Colonic mucosa (tissue), 4 donors: ENCODE measurements at places on chromosomes 5 and 9. TPM values are rescaled to one million over a fixed set of nuclear protein-coding genes. Genes with fewer than 3 reads are reported as not detected.

- peak; percentile 87 for DNase-seq
- peak overlapping the region; percentile 37 for H3K4me3 ChIP-seq
- peaks cover 12% of the 10 kb centered on the region for H3K4me1 ChIP-seq
- H3K36me3 ChIP-seq: no peaks in the 10 kb centered on the region
- no peaks in the 10 kb centered on the region for H3K27me3 ChIP-seq
- H3K27ac ChIP-seq: peak overlapping the region; percentile 92
These were observed 101.1 kb downstream of the RGS3 start for GRCh38 chr9:113564498-113565237.

DNA sequence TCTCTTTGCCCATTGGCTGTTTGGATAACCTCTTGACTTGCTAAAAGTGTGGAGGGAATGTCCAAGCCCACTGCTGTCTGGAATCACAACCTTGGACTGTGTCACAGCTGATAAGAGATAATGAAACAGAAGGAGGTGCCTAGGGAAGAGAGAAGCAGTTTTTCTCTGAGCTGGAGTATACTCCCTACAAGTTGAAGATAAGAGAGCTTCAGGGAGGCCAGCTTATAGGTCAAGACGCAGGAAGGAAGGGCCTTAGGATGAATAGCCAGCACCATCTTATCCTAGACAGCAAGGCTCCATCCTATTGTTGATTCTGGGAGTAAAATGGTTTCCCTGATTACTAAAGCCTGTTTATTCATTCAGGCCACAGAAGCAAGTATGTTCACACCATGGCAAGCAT is 244.7 kb downstream of the NPR3 start:
- no peak for DNase-seq
- no peaks in the 10 kb centered on the region for H3K36me3 ChIP-seq
- no peak overlapping the region for H3K4me3 ChIP-seq
- H3K27me3 ChIP-seq: no peaks in the 10 kb centered on the region

- no peak overlapping the region for H3K4me3 ChIP-seq
- no peaks in the 10 kb centered on the region for H3K36me3 ChIP-seq
- no peak overlapping the region for H3K27ac ChIP-seq
- DNase-seq: no peak
- H3K27me3 ChIP-seq: no peaks in the 10 kb centered on the region
These were observed 48.6 kb upstream of the UNC5A start for GRCh38 chr5:176761755-176762154.

- no peaks in the 10 kb centered on the region for H3K36me3 ChIP-seq
- no peak for DNase-seq
- H3K27me3 ChIP-seq: no peaks in the 10 kb centered on the region
These were observed 367.3 kb downstream of the TUSC1 start for GRCh38 chr9:25310961-25311360.

GRCh38 chr9:87798261-87798833 is 72.4 kb downstream of the CTSL start:
- DNase-seq: no peak
- no peaks in the 10 kb centered on the region for H3K27me3 ChIP-seq
- H3K4me1 ChIP-seq: no peaks in the 10 kb centered on the region
- no peak overlapping the region for H3K4me3 ChIP-seq
- H3K27ac ChIP-seq: no peak overlapping the region

DNA sequence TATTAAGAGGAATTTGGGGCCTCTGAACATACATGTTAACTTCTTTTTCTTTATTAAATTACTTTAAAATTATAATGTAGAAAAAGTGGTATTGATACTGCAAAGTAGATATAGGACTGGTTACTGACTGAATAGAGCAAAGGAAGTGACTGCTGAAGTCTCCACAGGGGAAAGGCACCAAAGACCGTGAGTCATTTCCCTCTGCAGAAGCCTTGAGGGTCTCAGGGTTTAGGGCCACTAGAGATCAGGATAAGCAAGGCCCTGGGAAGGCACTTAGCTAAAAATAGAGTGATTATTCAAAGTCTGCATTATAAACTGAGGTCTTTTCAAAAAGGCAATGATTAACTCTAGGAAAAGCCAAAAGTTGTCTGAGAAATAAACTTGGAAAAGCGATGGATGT is 44.7 kb upstream of the ITGA1 start:
- no peaks in the 10 kb centered on the region for H3K36me3 ChIP-seq
- H3K4me1 ChIP-seq: no peaks in the 10 kb centered on the region
- no peak for DNase-seq
- no peaks in the 10 kb centered on the region for H3K27me3 ChIP-seq

DNA sequence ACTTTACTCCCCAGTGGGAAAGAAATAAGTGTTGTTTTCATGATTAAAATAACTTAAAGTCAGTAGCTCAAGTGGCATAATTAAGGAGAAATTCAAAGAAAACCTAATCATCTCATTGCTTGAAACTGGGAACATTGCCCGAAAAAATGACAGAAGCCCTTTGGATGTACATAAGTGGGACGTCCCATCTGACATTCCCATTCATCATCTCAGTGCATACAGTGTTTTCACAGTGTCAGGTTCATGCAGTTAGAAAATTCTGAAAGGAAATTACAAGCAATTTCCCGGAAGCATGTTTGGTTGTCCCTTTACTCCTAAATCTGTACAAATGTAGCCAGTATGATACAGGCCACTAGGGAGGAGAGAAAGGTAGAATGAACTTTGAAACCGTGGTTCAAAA is 95.6 kb downstream of the ADAMTS16 start:
- DNase-seq: no peak
- H3K27ac ChIP-seq: no peak overlapping the region
- H3K36me3 ChIP-seq: no peaks in the 10 kb centered on the region
- no peaks in the 10 kb centered on the region for H3K27me3 ChIP-seq
- H3K4me1 ChIP-seq: no peaks in the 10 kb centered on the region

GRCh38 chr5:181127456-181127855 is 3.5 kb downstream of the OR2V1 start:
- DNase-seq: no peak
- no peaks in the 10 kb centered on the region for H3K27me3 ChIP-seq
- H3K27ac ChIP-seq: no peak overlapping the region
- H3K36me3 ChIP-seq: no peaks in the 10 kb centered on the region
- no peak overlapping the region for H3K4me3 ChIP-seq
- H3K4me1 ChIP-seq: no peaks in the 10 kb centered on the region

GRCh38 chr9:34521406-34522045 is 1.3 kb downstream of the ENHO start:
- H3K36me3 ChIP-seq: no peaks in the 10 kb centered on the region
- H3K27me3 ChIP-seq: no peaks in the 10 kb centered on the region
- DNase-seq: no peak
- peaks cover 3% of the 10 kb centered on the region for H3K4me1 ChIP-seq
- H3K27ac ChIP-seq: no peak overlapping the region
- no peak overlapping the region for H3K4me3 ChIP-seq

GRCh38 chr5:77644371-77645157 is 6.1 kb upstream of the OTP start:
- H3K4me3 ChIP-seq: no peak overlapping the region
- H3K4me1 ChIP-seq: no peaks in the 10 kb centered on the region
- H3K27ac ChIP-seq: no peak overlapping the region
- peaks cover 65% of the 10 kb centered on the region for H3K27me3 ChIP-seq
- no peaks in the 10 kb centered on the region for H3K36me3 ChIP-seq

- no peak overlapping the region for H3K27ac ChIP-seq
- H3K4me3 ChIP-seq: no peak overlapping the region
- DNase-seq: no peak
- no peaks in the 10 kb centered on the region for H3K4me1 ChIP-seq
- H3K27me3 ChIP-seq: no peaks in the 10 kb centered on the region
- H3K36me3 ChIP-seq: no peaks in the 10 kb centered on the region
These were observed 181.6 kb upstream of the DMRTA1 start for GRCh38 chr9:22265038-22265437.

DNA sequence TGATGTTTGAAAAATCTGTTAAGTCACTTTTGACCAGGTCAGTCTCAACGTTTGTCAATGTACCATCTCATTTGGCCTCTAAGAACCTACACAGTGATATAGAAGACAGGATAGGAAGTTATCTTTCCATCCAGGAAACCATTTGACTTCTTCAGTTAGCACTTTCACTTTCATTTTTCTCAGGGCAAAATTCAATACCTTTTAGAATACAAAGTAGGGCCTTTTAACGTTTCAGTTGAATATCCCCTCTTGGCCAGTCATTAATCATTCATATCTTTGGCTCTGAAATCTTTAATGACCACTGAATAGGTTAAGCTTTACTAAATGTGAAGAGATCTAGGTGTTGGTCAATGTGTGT is 101.1 kb upstream of the GNAQ start:
- H3K36me3 ChIP-seq: no peaks in the 10 kb centered on the region
- H3K4me1 ChIP-seq: no peaks in the 10 kb centered on the region
- no peak overlapping the region for H3K4me3 ChIP-seq

GRCh38 chr9:15697446-15697851 is 144.6 kb downstream of the CCDC171 start:
- H3K4me3 ChIP-seq: no peak overlapping the region
- no peaks in the 10 kb centered on the region for H3K27me3 ChIP-seq
- no peak for DNase-seq
- no peaks in the 10 kb centered on the region for H3K36me3 ChIP-seq
- H3K27ac ChIP-seq: no peak overlapping the region
- H3K4me1 ChIP-seq: no peaks in the 10 kb centered on the region

- no peak overlapping the region for H3K27ac ChIP-seq
- no peak for DNase-seq
- H3K4me1 ChIP-seq: no peaks in the 10 kb centered on the region
- no peaks in the 10 kb centered on the region for H3K27me3 ChIP-seq
These were observed 617.9 kb downstream of the BNC2 start for GRCh38 chr9:16252616-16253015.

GRCh38 chr5:109786206-109786855 is 96.6 kb downstream of the MAN2A1 start:
- DNase-seq: no peak
- no peak overlapping the region for H3K27ac ChIP-seq
- H3K4me3 ChIP-seq: no peak overlapping the region
- no peaks in the 10 kb centered on the region for H3K4me1 ChIP-seq
- H3K36me3 ChIP-seq: peaks cover 3% of the 10 kb centered on the region

DNA sequence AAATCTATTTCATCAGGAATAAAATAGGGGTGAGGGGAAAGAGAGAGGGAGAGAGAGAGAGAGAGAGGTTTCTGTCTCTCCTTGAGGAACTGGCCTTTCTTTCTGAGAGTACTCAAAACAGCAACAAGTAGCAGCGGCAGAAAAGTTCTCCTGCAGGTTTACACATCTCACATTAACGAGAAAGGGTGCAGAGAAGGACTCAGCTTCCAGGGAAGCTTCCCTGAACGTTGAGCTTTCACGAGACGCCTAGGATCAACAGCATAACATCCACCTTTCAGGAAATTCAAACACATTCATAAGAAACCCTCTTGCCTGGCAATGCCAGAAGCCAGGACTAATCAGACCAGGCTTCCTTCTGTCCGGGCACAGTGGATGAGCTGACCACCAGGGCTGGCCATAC is 162.9 kb downstream of the ZDHHC21 start:
- H3K27ac ChIP-seq: no peak overlapping the region
- H3K4me3 ChIP-seq: no peak overlapping the region
- no peak for DNase-seq
- H3K4me1 ChIP-seq: no peaks in the 10 kb centered on the region
- no peaks in the 10 kb centered on the region for H3K36me3 ChIP-seq
- no peaks in the 10 kb centered on the region for H3K27me3 ChIP-seq

- no peak for DNase-seq
- no peak overlapping the region for H3K4me3 ChIP-seq
- H3K27me3 ChIP-seq: no peaks in the 10 kb centered on the region
- H3K36me3 ChIP-seq: no peaks in the 10 kb centered on the region
- no peaks in the 10 kb centered on the region for H3K4me1 ChIP-seq
These were observed 259.1 kb upstream of the FAM174A start for GRCh38 chr5:100276071-100276470.

- no peak overlapping the region for H3K4me3 ChIP-seq
- no peak for DNase-seq
- H3K4me1 ChIP-seq: no peaks in the 10 kb centered on the region
- no peaks in the 10 kb centered on the region for H3K36me3 ChIP-seq
- no peaks in the 10 kb centered on the region for H3K27me3 ChIP-seq
These were observed 114.3 kb downstream of the KCTD16 start for GRCh38 chr5:144284931-144285502.

DNA sequence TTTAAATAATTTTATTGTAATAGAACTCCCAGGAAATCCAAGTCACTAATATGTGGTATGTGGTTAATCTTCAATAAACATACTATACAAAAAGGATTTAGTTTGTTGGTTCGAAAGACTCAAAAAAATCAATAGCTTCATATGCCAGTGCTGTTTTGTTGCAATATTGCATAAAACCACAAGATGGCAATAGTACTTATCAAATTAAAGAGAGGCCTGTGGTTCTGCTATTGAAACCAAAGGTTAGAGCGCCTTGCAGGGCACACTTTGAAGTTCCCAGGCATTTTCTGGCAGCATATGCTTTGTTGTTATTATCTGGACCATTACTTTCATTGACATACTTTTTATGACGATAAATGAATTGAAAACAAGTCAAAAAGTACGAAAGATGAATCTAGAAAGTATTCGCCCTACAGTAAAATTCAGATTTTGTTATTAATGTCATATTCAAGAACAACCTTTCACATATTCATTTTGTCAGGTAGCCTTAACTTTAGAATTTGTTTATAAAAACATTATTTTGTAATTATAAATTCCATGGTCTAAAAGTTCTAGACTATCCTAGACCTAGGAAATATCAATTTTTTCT is 316.3 kb downstream of the MCTP1 start:
- H3K27ac ChIP-seq: no peak overlapping the region
- no peak overlapping the region for H3K4me3 ChIP-seq
- DNase-seq: no peak
- H3K36me3 ChIP-seq: no peaks in the 10 kb centered on the region
- H3K27me3 ChIP-seq: no peaks in the 10 kb centered on the region

DNA sequence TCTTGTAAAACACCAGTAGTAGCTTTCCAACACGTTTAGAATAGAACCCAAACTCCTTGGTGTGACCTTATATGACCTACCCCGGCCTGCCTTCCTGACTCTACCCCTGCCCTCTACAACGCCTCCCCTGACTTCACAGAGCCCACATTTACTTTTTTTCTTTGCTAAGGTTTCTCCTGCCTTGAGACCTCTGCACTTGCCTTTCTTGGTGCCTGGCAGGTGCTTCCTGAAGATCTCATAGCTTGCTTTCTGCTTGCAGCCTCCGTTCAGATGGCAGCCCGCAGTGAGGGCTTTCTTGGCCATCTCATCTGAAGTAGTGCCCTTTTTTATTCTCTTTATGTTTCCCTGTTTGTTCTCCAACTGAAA is 24.3 kb downstream of the NUP214 start:
- H3K4me3 ChIP-seq: no peak overlapping the region
- no peak overlapping the region for H3K27ac ChIP-seq
- H3K27me3 ChIP-seq: no peaks in the 10 kb centered on the region
- H3K4me1 ChIP-seq: no peaks in the 10 kb centered on the region

- H3K27me3 ChIP-seq: no peaks in the 10 kb centered on the region
- H3K27ac ChIP-seq: no peak overlapping the region
- H3K4me1 ChIP-seq: no peaks in the 10 kb centered on the region
These were observed 124.1 kb upstream of the KCNN2 start for GRCh38 chr5:114237766-114238165.

GRCh38 chr9:127561491-127562278 is 50.4 kb upstream of the STXBP1 start:
- no peaks in the 10 kb centered on the region for H3K27me3 ChIP-seq
- H3K4me1 ChIP-seq: peaks cover 48% of the 10 kb centered on the region
- DNase-seq: peak; percentile 82
- no peaks in the 10 kb centered on the region for H3K36me3 ChIP-seq
- peak overlapping the region; percentile 63 for H3K27ac ChIP-seq

GRCh38 chr5:179251276-179251969 is 93.8 kb downstream of the ADAMTS2 start:
- no peaks in the 10 kb centered on the region for H3K36me3 ChIP-seq
- H3K27me3 ChIP-seq: no peaks in the 10 kb centered on the region
- H3K27ac ChIP-seq: no peak overlapping the region
- no peak for DNase-seq

The MZB1 gene
- total RNA-seq: 10.6 TPM

The MSX2 gene
- total RNA-seq: 0.88 TPM

The ENTPD2 gene
- 20.5 TPM for total RNA-seq

The NEUROG1 gene
- not detected for total RNA-seq

The PCDHGA8 gene
- 0.17 TPM for total RNA-seq

The TEX48 gene
- total RNA-seq: not detected

The LRRTM2 gene
- total RNA-seq: 0.35 TPM

The CA9 gene
- total RNA-seq: 5.9 TPM
